Activated CD4-positive, alpha-beta T cell treated with anti-CD3 and anti-CD28 coated beads for 36 hours (primary cell): ENCODE measurements at places on chromosomes 12 and 14. TPM values are rescaled to one million over a fixed set of nuclear protein-coding genes. Genes with fewer than 3 reads are reported as not detected.
A peak's percentile ranks its signal among the peaks of the same experiment; 100 is the strongest.

SERPINA10 gene
- total RNA-seq: not detected

DNA sequence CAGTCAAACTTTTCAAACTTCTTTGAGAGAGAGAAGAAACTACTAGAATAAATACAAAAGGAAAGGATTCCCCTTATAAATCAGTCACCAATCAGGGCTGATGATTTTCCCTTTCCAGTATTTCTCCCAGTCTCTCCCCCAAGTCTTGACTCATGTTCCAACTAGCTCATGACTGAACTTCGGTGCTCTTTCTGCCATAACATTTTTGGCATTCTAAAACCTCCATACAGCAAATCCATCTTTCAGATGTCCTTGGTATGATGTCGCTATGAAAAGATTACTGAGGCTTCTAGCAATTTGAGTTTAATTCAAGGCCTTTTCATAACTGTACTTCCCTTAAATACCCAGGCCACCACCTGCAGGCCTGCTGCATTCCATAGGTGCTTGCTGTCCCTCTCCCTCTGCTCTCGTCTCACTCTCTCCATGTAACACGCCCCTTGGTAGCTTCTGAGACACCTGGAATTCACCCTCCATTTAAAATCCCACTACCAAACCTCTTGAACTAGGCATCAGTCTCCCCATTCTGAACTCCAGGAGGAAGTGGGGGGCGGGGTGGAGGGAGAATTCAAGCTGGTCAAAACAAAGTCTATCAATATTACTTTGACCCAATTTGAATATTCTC, 2.4 kb downstream of the PRKD1 start:
- no peaks in the 10 kb centered on the region for H3K36me3 ChIP-seq
- H3K4me3 ChIP-seq: no peak overlapping the region
- H3K4me1 ChIP-seq: peaks cover 7% of the 10 kb centered on the region
- H3K27me3 ChIP-seq: peaks cover 36% of the 10 kb centered on the region
- DNase-seq: no peak
- H3K27ac ChIP-seq: no peak overlapping the region

DNA sequence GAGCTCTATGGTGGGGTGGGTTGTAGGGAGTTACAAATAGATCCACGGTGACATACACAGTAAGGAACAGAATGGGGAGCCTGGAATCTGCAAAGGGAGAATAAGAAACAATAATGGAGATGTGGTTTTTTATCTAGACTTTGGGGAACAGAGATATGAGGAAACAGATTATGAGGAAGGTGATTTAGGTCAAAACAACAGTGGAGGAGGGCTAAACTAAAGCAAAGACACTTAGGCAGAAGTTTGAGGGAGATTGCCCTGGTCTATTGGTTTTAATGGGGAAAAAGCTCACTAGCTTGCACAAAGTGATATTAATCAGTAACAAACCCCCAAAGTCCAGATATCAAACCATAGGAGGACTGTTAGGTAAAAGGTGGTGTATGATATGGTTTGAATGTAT, 144.5 kb upstream of the DYRK2 start:
- no peaks in the 10 kb centered on the region for H3K27me3 ChIP-seq
- no peaks in the 10 kb centered on the region for H3K36me3 ChIP-seq
- H3K4me3 ChIP-seq: no peak overlapping the region
- H3K27ac ChIP-seq: no peak overlapping the region
- no peak for DNase-seq

- H3K27ac ChIP-seq: no peak overlapping the region
- peaks cover 6% of the 10 kb centered on the region for H3K4me1 ChIP-seq
Observed at GRCh38 chr14:90455100-90455571, 58.3 kb downstream of the CALM1 start.

DNA sequence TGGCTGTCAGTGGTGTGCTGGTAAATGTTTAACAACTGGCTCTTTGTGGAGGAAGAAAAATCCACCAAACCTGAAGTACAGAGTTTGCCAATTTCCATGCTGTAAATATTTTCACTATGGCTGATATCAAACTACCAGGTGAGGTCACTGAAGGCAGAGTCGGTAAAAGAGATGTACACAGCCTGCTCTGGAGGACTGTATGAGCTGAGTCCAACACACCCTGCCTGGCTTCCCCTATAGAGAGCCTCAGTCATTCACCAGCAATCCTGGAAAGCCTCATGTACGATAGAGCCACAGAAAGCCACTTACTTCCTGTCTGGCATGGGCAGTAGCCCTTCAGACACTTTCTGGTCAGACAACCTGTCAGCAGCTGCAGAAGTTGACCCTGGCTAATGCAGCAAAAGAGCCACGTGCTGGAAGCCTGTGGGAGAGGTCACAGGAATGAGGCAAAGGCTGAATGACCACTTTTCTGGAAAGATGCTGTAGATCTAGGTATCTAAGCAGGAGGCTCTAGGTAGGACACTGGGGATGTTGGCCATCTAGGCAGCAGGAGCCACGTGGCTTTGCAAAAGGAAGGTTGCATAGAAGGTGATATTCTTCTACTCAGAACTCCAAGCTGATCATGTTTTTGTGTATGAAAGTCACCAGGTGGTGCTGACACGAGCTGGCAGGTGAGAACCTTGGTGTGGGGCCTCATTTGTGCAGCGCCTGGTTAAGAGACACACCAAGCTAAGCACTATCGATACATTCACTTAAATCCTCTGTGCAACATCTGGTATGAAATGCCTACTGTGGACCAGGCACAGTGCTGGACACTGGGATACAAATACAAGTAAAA, 553.9 kb downstream of the VRK1 start:
- no peaks in the 10 kb centered on the region for H3K27me3 ChIP-seq
- no peak overlapping the region for H3K4me3 ChIP-seq

- no peak overlapping the region for H3K27ac ChIP-seq
- no peak overlapping the region for H3K4me3 ChIP-seq
- DNase-seq: peak; percentile 45
- H3K36me3 ChIP-seq: no peaks in the 10 kb centered on the region
- H3K4me1 ChIP-seq: no peaks in the 10 kb centered on the region
Observed at GRCh38 chr14:57871459-57872080, 5.7 kb upstream of the SLC35F4 start.

- no peak overlapping the region for H3K27ac ChIP-seq
- peaks cover 5% of the 10 kb centered on the region for H3K27me3 ChIP-seq
- H3K4me1 ChIP-seq: peaks cover 15% of the 10 kb centered on the region
- no peak for DNase-seq
Observed at GRCh38 chr14:105476097-105476830, 1.6 kb downstream of the CRIP2 start.
